ENCODE measurements at places on chromosomes 7 and 10. TPM values are rescaled to one million over a fixed set of nuclear protein-coding genes. Genes with fewer than 3 reads are reported as not detected.

DNA sequence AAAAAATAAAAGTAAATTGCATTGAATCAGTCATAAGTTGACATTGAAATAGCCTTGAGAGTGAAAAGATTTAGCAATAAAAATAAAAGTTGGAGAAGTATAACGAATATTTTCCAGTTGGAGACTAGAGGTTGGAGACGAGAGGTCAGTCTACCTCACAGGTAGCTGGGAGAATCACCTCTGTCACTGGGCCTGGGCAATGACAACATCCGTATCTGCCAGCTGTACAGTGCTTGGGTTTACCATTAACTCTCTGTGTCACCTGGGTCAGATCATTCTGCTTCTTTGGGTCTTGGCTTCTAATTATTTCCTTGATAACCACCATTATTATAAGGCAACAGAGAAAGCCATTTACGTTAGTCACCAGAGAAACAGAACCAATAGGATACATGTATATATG, 62.0 kb upstream of the STEAP4 start:
- H3K4me1 ChIP-seq, result no peaks in the 10 kb centered on the region
- DNase-seq, result no peak
- no peaks in the 10 kb centered on the region for H3K36me3 ChIP-seq
- no peak overlapping the region for H3K4me3 ChIP-seq

DNA sequence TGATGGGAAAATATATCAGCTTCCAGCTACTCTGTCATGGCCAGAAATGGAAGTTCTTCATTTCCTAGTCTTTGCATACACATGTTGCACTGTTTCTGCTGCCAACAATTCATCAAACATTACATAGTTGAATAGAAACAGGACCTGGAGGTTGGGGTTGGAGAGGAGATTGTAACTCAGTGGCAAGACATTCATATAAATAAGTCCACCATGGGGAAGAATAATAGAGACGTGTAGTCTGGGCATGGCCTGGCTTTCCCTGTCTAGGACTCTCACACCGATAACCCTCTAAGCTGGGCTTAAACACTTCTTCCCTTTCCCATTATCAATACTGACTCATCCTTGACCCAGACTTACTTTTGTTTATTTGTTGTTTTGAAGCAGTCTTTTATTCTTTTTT, 155.7 kb downstream of the PLPP4 start:
- no peak overlapping the region for H3K4me3 ChIP-seq
- H3K4me1 ChIP-seq, result no peaks in the 10 kb centered on the region
- no peaks in the 10 kb centered on the region for H3K36me3 ChIP-seq
- no peak overlapping the region for H3K27ac ChIP-seq
- DNase-seq, result no peak
- H3K27me3 ChIP-seq, result no peaks in the 10 kb centered on the region

DNA sequence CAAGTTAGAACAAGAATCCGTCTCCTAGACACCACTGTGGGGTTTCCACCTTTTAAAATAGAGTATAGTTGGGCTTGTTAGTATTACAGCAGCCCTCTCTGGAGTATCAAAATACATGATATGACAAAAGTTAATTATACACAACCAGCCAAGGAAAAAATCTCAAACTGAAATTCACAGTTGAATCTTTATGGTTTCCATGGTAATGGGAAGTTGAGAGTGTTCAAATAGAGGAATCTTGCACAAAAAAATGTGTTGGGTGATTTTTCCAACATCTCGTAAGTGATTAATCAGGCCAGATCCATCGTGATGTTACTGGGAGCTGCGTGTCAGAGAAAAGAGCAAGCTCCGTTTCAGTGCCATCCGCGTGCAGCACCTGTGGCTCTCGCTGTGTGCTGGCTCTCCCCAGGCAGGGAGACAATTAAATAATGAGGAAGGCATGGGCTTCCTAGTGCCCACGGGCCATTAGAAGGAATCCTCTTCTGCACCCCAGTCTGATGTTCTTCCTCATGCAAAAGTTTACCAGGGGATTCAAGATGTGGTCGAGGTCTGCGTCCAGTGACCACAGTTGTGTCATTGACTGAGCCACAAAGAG, 41.1 kb upstream of the ADARB2 start:
- DNase-seq, result no peak
- H3K27me3 ChIP-seq, result no peaks in the 10 kb centered on the region
- no peak overlapping the region for H3K27ac ChIP-seq
- no peak overlapping the region for H3K4me3 ChIP-seq
- H3K4me1 ChIP-seq, result no peaks in the 10 kb centered on the region

DNA sequence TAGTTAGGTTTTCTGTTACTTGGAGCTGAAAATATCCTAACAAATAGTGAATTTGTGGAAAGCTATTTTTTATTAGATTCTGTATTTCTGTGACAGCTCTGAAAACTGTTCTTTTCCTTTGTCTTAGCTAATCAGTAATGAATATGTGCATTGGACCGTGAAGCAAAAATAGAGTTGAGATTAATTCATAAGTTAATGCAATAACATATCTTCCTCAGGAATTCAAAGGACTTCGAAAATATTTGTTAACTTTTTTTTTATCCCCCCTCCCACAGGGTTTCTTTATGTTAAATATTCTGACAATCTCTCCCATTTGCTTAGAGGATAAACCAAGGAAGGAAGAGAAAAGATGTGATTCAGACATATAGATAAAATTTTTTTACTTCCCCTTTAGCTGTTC, 101.4 kb downstream of the PODXL start:
- H3K4me3 ChIP-seq, result no peak overlapping the region
- H3K27ac ChIP-seq, result no peak overlapping the region
- no peaks in the 10 kb centered on the region for H3K36me3 ChIP-seq
- H3K4me1 ChIP-seq, result no peaks in the 10 kb centered on the region

GRCh38 chr7:121466455-121466854, 70.3 kb upstream of the FAM3C start:
- H3K4me3 ChIP-seq, result no peak overlapping the region
- H3K36me3 ChIP-seq, result no peaks in the 10 kb centered on the region
- H3K27ac ChIP-seq, result no peak overlapping the region
- H3K27me3 ChIP-seq, result no peaks in the 10 kb centered on the region
- H3K4me1 ChIP-seq, result no peaks in the 10 kb centered on the region
- DNase-seq, result no peak

DNA sequence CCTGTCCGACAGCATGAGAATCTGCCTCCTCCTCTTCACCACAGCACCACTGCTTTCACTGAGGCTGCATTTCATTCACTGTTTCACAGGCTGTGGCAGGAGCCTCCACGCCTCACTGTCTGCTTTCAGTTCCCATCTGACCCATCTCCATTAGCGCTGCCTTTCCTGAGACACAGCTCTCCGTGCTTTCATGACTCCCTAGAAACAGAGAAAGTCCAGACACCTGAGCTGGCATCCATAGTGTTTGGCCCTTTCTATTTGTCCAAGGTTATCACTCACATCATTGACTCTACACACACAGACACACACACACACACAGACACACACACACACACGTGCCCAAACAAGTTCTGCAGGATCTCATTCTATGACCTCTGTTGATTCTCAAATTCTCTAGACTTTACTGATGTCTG, 5.2 kb downstream of the LGI1 start:
- H3K27ac ChIP-seq, result no peak overlapping the region
- H3K27me3 ChIP-seq, result peaks cover 11% of the 10 kb centered on the region
- H3K36me3 ChIP-seq, result no peaks in the 10 kb centered on the region
- no peak for DNase-seq
- H3K4me1 ChIP-seq, result no peaks in the 10 kb centered on the region

DNA sequence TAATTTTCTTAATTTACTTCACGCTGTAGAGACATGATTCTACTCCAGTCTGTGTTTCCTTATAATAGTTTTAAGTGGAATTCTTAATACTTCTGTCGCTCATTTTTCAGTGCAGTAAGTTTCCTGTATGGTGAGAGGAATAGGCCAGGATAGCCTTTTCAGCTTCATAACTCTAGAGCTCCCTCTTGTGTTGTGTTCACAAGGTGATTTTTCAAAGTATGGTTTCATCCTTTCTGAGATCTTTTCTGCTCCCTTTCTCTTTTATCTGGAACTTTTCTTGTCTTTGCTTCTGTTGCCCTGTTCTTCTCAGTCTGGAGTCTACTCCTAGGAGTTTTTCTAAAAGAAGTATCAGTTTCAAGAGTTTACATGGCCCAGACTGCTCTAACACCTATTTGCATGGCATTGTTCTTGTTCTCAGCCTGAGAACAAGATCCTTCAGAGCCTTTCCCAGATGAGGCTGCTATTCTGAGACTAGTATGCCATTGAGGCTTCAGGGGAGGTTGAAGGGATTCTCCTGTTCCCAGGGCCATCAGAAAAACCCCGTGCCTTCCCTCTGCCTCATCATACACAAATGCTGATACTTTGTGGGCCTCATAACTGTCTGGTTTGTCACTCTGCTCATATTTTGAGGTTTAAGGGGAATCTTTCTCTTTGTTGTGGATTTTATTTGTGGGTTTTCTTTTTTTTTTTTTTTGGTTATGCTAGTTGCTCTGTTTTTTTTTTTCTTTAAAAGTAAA, 21.8 kb downstream of the NET1 start:
- DNase-seq, result peak; percentile 81
- no peaks in the 10 kb centered on the region for H3K27me3 ChIP-seq
- no peaks in the 10 kb centered on the region for H3K4me1 ChIP-seq
- no peak overlapping the region for H3K4me3 ChIP-seq
- no peaks in the 10 kb centered on the region for H3K36me3 ChIP-seq
- H3K27ac ChIP-seq, result peak overlapping the region; percentile 4

DNA sequence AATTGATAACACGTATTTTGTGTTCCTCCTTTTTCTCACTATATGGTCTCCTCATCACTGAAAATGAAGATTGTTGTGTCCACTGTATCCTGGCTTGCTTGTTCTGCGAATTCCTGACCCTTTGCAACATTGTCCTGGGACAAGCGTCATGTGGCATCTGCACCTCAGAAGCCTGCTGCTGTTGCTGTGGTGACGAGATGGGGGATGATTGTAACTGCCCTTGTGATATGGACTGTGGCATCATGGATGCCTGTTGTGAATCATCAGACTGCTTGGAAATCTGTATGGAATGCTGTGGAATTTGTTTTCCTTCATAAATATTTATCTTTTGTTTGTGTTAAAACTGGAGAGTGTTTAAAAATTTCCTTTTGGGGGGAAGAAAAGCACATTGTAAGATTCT, 93.7 kb downstream of the MDFIC start:
- peaks cover 6% of the 10 kb centered on the region for H3K4me1 ChIP-seq
- H3K27ac ChIP-seq, result peak overlapping the region; percentile 80
- no peaks in the 10 kb centered on the region for H3K27me3 ChIP-seq
- no peaks in the 10 kb centered on the region for H3K36me3 ChIP-seq
- H3K4me3 ChIP-seq, result no peak overlapping the region
- peak; percentile 89 for DNase-seq

DNA sequence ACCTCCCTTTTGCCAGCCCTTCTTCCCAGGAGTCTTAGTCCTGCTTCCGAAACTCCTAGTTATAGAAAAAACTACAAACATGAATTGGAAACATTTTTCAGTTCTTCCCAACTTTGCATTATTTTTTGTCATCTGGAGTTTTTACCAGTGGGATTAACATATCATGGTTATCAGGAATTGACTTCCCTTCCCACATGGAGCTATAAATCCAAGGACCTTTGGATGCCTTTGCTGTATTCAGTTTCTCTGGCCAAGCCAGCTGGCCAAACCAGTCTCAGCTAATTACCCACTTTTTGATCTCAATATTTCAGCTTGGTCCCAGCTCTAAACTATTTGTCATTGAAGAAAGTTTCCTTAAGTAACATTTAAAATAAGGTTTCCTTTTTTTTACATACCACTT, 570.6 kb downstream of the SORCS1 start:
- no peak overlapping the region for H3K4me3 ChIP-seq
- no peaks in the 10 kb centered on the region for H3K27me3 ChIP-seq
- H3K4me1 ChIP-seq, result no peaks in the 10 kb centered on the region
- no peak for DNase-seq
- H3K27ac ChIP-seq, result no peak overlapping the region

NRBF2 gene
- total RNA-seq, result 49.2 TPM

PON1 gene
- total RNA-seq, result not detected

CTTNBP2 gene
- 4.4 TPM for total RNA-seq

Measured in fibroblast of lung (primary cell).